ENCODE measurements at places on chromosomes 12 and 14.

DNA sequence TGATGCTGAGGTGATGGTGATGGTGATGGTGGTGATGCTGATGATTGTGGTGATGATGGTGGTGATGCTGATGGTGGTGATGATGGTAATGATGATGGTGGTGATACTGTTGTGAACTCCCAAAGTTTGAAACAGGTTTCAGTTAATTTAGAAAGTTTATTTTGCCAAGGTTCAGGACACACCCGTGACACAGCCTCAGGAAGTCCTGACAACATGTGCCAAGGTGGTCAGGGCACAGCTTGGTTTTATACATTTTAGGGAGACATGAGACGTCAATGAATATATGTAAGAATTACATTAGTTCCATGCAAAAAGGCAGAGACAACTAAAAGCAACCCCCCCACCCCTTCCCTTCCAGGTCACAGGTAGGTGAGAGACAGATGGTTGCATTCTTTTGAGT is 112.8 kb upstream of the EVL start:
- no peak overlapping the region for H3K27ac ChIP-seq
- H3K4me3 ChIP-seq = no peak overlapping the region
- H3K4me1 ChIP-seq = no peaks in the 10 kb centered on the region
- no peaks in the 10 kb centered on the region for H3K36me3 ChIP-seq

GRCh38 chr14:76501156-76501720 is 125.3 kb downstream of the ESRRB start:
- H3K27ac ChIP-seq = no peak overlapping the region
- no peak for ATAC-seq
- H3K4me1 ChIP-seq = no peaks in the 10 kb centered on the region
- H3K27me3 ChIP-seq = peaks cover 10% of the 10 kb centered on the region

GRCh38 chr12:121723200-121723599 is 10.6 kb downstream of the TMEM120B start:
- no peak overlapping the region for H3K27ac ChIP-seq
- H3K36me3 ChIP-seq = no peaks in the 10 kb centered on the region
- no peaks in the 10 kb centered on the region for H3K27me3 ChIP-seq
- no peak overlapping the region for H3K4me3 ChIP-seq

GRCh38 chr12:96112733-96113132 is 77.3 kb upstream of the LTA4H start:
- ATAC-seq = no peak
- no peaks in the 10 kb centered on the region for H3K4me1 ChIP-seq
- H3K4me3 ChIP-seq = no peak overlapping the region
- no peaks in the 10 kb centered on the region for H3K36me3 ChIP-seq
- peaks cover 7% of the 10 kb centered on the region for H3K27me3 ChIP-seq

DNA sequence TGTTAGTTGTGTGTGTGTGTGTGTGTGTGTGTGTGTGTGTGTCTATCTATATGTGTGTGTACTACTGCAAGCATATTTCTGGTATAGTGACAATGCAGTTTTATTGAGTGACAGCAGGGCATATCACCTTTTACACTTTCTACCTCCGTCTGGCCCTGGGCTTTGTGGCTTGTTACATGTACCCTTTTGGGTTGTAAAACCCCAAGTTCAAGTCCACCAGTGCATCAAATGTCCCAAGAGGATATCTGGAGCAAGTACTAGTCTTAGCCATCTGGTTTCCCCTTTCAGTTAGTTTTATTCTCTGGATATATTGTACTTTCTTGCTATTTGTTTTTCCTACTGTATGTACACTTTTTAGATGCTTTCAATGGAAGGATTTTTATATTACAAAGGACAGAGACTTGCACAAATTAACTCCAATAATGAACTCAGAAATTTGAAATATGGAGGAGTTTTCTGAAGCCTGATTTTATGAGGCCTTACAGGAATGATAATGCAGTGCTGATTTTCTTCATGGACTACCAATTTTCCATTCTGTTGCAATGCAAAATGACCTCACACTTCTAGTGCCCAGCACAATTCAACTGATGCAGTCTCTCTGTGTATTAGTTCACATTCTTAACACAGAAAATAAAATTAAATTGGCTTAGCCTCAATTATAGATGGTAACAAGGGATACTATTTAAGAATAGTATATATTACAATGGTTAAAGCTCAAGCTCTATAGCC is 29.1 kb downstream of the SLC16A7 start:
- no peak overlapping the region for H3K4me3 ChIP-seq
- no peak overlapping the region for H3K27ac ChIP-seq
- ATAC-seq = no peak
- H3K27me3 ChIP-seq = no peaks in the 10 kb centered on the region
- H3K36me3 ChIP-seq = no peaks in the 10 kb centered on the region

DNA sequence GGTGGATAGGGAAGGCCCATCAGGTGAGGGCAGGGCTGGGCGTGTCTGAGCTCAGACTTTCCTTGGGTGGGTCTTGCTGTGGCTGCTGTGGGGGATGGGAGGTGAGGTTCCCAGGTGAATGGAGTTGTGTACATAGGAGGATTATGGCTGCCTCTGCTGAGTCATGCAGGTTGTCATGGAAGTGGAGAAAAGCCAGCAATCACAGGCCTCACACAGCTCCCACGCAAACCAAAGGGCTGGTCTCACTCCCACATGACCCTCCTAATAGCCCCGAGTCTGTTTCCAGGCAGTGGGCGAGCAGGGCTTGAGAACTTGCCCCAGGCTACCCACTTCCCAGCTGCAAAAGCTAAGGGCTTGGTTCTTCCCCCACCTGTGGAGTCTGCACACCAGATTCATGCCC is 149.5 kb downstream of the IPO8 start:
- no peak overlapping the region for H3K27ac ChIP-seq
- H3K4me3 ChIP-seq = no peak overlapping the region
- no peaks in the 10 kb centered on the region for H3K4me1 ChIP-seq
- H3K27me3 ChIP-seq = no peaks in the 10 kb centered on the region
- H3K36me3 ChIP-seq = no peaks in the 10 kb centered on the region

- H3K4me1 ChIP-seq = no peaks in the 10 kb centered on the region
- H3K27ac ChIP-seq = no peak overlapping the region
- no peaks in the 10 kb centered on the region for H3K27me3 ChIP-seq
- no peaks in the 10 kb centered on the region for H3K36me3 ChIP-seq
Measured at GRCh38 chr14:65846196-65846868, 433.8 kb downstream of the FUT8 start.

- H3K4me1 ChIP-seq = no peaks in the 10 kb centered on the region
- H3K27ac ChIP-seq = no peak overlapping the region
- H3K27me3 ChIP-seq = no peaks in the 10 kb centered on the region
- no peaks in the 10 kb centered on the region for H3K36me3 ChIP-seq
- no peak overlapping the region for H3K4me3 ChIP-seq
- ATAC-seq = no peak
Measured at GRCh38 chr12:68912916-68913315, 20.1 kb downstream of the CPM start.

Data from gastroesophageal sphincter (tissue), 4 donors.